ENCODE measurements at places on chromosomes 5 and 9. TPM values are rescaled to one million over a fixed set of nuclear protein-coding genes. Genes with fewer than 3 reads are reported as not detected.

PAEP gene
- not detected for total RNA-seq

SLC4A9 gene
- total RNA-seq, result not detected

CTSV gene
- total RNA-seq, result 82.2 TPM

PLPPR1 gene
- 1.8 TPM for total RNA-seq

NSG2 gene
- not detected for total RNA-seq

PPP3R2 gene
- not detected for total RNA-seq

NUTM2F gene
- not detected for total RNA-seq

PPP6C gene
- total RNA-seq, result 53.3 TPM

PCDHGC4 gene
- 4.0 TPM for total RNA-seq

PCDHB10 gene
- total RNA-seq, result 1.5 TPM

CTSL gene
- total RNA-seq, result 33.4 TPM

GPRIN1 gene
- 10.8 TPM for total RNA-seq

P4HA2 gene
- 15.1 TPM for total RNA-seq

UBE2D2 gene
- total RNA-seq, result 231 TPM

ZER1 gene
- 24.2 TPM for total RNA-seq

- no peak for DNase-seq
Measured at GRCh38 chr9:94768766-94769165, 42.3 kb downstream of the AOPEP start.

DNA sequence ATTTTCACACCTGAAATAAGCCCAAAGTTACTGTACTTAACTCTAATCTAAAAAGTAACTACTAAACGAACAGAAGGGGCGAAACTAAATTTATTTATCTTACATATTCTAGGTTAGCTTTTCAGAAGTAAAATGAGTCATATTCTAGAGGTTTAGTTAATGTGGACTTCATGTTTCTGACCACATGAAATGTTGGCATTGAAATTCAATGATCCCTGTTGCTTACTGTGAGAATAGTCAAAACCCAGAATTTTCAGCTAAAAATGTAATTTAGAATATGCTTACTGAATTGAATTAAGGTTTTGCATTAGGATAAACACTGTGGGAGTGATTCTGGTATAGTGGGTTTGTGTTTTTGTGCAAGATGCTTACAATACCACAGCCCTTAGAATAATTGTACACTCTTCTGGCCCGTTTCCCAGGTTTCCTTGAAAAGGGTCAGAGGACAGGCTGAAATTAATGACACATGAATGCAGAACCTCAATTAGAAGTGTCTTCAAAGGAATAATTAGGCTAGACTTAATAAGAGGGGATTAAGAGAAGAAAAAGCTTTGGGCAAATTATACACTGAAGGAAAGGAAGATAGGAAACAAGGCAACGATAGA lies 1.4 kb upstream of the SNX18 start:
- no peak for DNase-seq

DNA sequence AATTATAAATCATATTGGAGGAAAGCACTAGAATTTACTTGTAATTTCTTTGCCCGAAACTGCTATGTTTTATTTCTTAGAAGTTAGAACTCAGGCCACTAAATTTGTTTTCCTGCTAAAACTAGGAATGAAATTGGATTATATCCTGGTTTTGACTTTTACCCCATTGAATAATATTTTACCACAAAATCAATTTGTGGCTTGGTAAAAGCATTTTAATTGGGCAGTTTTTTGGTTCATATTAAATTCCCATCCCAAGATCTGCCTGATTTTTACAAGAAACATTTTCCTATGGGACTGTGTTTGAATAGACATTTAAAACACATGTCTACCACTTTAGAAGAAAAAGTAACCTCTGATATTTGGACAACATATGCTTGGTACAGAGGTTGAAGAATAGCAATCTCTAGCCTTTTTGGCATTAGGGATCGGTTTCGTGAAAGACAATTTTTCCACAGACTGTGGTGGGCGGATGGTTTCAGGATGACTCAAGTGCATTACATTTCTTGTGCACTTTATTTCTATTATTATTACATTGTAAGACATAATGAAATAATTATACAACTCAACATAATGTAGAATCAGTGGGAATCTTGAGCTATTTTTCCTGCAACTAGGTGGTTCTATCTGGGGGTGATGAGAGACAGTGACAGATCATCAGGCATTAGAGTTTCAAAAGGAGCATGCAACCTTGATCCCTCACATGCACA lies 565.6 kb downstream of the PRR16 start:
- DNase-seq, result no peak

DNA sequence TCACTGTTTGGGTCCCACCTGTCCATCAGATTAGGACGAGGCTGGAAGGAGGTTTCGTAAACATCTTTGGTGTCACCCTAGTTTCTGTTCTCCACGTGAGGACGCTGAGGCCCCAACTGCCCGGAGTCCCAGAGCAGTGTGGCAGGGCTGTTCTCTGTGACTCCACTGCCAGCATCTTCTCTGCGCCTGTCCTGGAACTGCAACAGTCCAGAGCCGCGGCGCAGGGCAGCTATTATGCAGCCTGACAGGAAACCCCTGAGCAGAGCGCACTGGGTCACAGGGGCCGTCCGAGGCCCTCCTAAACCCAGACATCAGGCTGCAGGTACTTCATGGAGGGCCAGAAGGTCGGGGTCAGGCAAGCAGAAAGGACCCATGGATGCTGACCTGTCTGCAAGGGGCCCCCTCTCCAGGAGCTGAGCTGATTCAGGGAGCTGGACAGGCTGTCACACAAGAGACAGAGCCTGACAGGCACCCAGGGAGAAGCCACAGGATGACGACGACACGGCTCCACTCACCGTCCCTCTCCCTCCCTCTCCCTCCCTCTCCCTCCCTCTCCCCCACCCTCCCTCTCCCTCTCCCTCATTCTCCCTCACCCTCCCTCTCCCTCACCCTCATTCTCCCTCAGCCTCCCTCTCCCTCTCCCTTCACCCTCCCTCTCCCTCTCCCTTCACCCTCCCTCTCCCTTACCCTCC lies 31.7 kb downstream of the DBH start:
- no peak for DNase-seq

GRCh38 chr5:116626272-116626723 lies 51.7 kb upstream of the SEMA6A start:
- DNase-seq, result no peak

- no peak for DNase-seq
Measured at GRCh38 chr9:131943351-131943841, 136.3 kb downstream of the MED27 start.

GRCh38 chr5:172852490-172853354 lies 18.7 kb downstream of the ERGIC1 start:
- DNase-seq, result no peak

GRCh38 chr9:84228130-84228720 lies 112.3 kb downstream of the SLC28A3 start:
- peak; percentile 50 for DNase-seq

DNA sequence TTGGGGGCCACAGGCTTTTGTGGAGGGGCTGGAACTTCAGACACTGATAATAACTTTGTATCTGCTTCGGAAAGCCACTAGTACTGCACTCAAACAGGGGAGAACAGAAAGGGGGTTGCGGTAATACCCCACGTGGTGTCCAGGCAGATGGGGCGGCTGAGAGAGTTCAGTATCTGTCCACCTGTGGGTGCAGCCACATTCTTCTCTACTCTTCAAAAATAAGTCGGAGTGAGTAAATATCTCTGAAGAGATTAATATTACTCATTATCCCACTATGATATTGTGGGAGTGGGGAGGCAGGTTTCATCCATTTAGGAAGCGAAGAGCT lies 102.1 kb upstream of the SSBP2 start:
- DNase-seq, result no peak

DNA sequence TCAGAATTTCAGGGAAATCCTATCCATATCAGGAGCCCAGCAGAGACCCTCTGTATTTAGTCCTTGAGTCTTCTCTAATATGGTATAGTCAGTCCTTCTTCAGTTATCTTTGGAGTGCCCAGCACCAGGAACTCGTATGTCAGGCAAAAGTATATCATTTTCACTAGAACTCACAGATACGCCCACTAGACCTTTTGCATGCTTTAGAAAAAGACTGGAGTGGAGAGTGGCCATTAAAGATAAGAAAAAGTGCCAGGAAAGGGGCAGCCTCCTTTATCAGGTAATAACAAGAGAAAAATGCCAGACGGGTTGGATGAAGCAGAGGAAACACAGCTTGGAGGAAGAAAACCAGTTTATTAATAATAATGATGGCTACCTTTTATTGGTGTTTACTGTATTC lies 63.5 kb downstream of the GPR21 start:
- DNase-seq, result no peak

DNA sequence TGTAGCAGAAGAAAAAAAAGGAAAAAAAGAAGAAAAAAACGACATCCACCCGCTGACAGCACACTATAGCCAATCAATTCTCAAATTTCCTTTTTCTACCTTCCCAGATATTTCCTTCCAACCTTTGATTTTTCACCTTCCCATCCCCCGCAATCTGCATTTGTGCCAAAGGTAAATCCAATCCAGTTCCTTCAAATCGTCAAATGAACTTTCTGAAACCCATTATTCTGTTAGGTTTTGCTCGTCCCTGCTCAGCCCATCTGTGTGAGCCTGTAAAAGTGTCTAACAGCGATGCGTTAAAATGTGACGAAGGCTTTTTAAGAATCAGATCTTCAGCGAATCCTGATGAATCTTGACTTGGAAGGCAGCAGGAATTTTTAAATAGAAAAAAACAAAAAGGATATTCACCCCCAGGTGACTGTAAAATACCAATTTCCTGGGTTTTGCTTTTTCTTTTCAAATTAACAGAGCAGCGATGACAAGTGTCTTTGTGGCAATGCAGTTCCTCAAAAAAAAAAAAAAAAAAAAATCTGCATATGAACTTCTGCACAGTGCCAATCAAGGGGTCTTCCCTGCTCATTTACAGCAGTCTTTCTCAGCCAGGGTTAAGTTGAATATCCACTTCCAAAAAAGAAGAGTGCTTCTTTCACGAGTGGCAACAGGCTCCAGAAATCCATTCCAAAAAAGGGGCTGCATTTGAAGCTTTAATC lies 367 bp upstream of the SHC3 start:
- DNase-seq, result no peak

GRCh38 chr9:129575818-129576217 lies 45.1 kb downstream of the C9orf50 start:
- no peak for DNase-seq

DNA sequence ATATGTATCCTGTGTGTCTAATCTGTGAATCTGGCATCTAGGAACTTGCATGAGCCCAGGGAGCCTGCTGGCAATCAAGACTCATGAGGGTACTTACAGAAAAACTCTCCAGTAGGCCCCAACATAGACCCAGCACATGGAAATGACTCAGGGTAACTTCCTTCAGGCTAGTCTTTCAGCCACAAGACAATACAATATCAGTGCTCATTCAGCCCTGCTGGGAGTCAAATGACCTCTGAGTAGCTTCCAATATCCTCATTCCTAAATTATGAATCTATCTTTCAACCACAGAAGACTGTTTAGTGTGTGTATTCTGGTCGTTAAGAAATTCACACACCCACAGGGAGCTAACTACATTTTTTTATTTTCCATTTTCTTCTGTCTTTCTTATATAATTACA lies 1273.0 kb downstream of the EFNA5 start:
- DNase-seq, result no peak

DNA sequence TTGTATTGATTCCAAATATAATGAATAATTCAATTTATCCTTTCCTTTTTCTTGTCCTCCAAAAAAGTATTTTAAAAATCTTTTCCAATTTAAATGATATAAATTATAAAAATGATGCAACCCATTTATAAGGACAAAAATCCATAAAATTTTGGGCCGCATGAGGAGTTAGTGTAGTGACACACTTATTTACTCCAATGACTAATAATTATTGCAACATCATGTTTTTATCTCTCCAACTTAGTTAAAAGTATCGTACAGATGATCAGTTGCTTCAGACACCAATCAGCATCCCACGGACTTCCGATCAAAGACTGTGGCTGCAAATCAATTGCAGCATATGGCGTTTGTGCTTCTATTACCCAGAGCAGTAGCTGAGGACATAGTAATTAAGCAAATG lies 58.6 kb downstream of the HTR4 start:
- DNase-seq, result no peak

GRCh38 chr5:83553000-83553486 lies 81.5 kb downstream of the VCAN start:
- DNase-seq, result no peak

GRCh38 chr9:86508208-86508903 lies 154.1 kb upstream of the TUT7 start:
- DNase-seq, result no peak

DNA sequence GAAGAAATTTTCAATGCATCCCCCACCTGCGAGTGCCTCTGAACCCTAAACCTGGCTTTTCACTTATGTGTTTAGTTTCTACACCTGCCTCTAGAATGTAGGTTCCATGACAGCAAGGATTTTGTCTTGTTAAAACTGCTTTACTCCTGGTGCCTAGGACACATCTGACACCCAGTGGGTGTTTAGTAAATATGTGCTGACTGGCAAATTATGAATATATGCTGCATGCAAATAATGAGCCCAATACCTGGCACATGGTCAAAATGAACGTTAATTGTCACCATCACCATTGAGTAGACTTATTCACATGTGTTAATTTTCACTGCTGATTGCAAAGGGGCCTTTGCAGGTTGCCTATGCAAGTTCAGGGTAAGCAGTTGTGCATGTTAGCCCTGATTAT lies 249.9 kb upstream of the WWC1 start:
- no peak for DNase-seq

GRCh38 chr9:36987409-36987808 lies 46.7 kb downstream of the PAX5 start:
- DNase-seq, result no peak

- peak; percentile 32 for DNase-seq
Measured at GRCh38 chr9:108271646-108272348, 584.0 kb downstream of the ACTL7B start.

DNA sequence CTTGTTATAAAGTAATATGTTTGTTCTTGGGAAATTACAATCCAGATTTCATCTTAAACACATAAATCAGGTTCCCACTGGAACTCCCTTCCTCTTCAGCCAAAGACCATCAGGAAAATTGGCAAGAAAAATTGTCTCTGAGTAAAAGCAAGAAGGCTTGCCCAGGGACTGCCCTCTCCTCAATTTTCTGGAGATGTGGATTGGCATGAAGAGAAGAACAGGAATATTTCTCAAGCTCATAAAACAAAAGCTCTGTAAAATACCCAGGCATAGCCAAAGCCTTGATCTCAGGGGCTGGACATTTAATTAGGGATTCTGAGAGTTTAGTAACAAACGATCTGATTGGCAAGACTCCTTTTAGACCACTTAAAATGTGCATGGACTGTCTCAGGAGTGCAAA lies 223.4 kb downstream of the ZNF608 start:
- DNase-seq, result no peak

GRCh38 chr9:121453232-121453892 lies 46.3 kb downstream of the GGTA1 start:
- DNase-seq, result no peak
